ENCODE measurements at places on chromosomes 2 and 18.

- no peak for DNase-seq
These were observed 8.7 kb downstream of the ASTL start for GRCh38 chr2:96129528-96130120.

GRCh38 chr2:149661844-149662243, 74.3 kb upstream of the MMADHC start:
- DNase-seq: no peak

DNA sequence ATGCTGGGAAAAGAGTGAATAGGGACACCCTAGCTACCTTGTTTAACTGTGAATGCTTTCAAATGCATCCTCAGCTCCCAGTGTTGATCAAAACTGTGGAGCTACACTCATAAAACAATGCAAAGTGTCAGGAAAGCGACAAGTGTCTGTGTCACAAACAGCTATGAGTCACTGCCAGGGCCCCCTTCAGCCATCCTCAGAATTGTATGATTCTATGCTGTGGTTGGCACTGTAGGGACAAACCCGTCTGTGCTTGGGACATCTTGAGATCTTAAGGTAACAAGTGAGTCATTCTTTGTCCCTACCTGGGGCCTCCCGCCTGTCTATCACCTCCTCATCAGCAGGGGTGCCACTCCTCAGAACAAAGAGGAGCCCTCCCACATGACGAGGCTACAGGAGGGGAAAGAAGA, 42.4 kb downstream of the KLF7 start:
- DNase-seq: peak; percentile 44

GRCh38 chr2:231003186-231003585, 7.3 kb downstream of the SPATA3 start:
- DNase-seq: no peak
